ENCODE measurements at places on chromosomes 2 and 18.

DNA sequence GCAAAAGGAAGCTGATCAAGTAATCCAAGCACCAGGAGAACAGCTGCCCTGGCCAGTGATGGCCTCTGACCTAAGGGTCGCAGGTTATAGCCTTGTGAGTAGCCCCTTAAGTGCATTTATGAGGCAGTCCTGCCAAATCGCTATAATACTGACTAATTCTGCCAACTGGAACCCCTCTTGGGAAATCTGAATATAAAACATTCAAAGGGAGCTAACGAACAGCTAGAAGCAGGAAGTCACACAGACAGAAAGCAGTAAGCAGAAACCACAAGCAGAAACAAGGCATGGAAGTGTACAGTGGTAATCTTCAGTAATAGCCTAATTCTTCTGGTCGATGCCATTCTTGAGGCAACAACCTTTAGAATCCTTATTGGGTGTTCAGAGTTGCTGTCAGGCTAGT lies 521.3 kb downstream of the METTL4 start:
- no peak for DNase-seq

DNA sequence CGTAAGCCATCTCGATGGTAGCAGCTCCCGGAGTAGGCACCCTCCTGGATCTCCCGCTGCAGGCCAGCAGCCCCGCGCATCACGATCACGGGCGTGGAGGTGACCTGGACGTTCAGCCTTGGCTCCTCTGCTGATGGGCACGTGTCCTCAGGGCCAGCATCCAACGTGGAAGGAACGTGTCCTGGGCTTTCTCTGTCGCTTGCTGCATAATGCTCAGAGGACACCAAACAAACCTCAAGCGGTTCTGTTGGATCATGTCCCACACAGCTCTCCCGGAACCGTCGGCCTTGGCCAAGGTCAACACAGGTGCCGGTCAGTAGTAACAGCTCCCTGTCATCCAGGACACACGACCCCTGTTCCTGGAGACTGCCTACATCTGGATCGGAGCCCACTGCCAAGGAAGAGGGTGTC lies 23.1 kb downstream of the PASK start:
- no peak for DNase-seq

- no peak for DNase-seq
Observed at GRCh38 chr2:176979981-176980710, 232.4 kb upstream of the HNRNPA3 start.

DNA sequence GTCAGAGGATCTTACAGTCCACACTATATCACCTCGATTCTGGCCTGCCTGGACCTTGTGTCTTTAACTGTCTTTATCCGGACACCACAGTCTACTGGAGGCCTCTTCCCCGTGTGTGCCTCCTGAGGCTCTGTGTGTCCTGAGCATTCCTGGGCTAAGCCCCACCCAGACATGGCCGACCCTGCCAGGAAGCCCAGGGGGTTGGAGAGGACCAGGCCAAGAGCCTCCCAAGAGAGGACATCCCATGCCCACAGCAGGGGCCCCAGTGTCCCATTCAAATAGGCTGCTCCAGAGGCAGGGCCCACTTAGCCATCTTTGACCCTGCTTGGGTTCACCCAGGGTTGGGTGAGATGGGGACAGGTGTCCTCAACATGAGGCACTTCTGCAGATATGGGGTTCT lies 84.7 kb upstream of the OTOS start:
- DNase-seq: no peak

GRCh38 chr2:7771781-7772180 lies 854.6 kb downstream of the RNF144A start:
- DNase-seq: no peak
